Activated gamma-delta T cell treated with Interleukin-2 at 50 U/mL for 16 hours (primary cell): ENCODE measurements at places on chromosomes 16 and 17.

DNA sequence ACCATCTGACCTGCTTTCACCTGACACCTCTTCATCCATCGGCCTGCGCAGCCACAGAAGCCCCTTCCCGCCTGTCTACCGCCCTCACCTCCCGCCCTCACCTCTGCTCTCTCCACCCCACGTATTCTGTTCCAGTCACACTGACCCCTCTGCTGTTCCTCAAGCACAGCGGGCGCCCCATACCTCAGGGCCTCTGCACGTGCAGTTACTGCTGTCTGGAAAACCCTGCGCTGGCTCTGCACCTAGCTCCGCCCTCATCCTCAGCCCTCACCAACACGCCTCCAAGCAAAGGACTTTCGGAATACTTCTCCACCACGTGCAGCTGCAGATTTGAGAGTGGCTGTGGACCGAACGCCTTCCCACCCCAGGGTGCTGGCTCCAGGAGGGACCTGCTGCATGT is 24.6 kb upstream of the PABPN1L start:
- no peak for DNase-seq

DNA sequence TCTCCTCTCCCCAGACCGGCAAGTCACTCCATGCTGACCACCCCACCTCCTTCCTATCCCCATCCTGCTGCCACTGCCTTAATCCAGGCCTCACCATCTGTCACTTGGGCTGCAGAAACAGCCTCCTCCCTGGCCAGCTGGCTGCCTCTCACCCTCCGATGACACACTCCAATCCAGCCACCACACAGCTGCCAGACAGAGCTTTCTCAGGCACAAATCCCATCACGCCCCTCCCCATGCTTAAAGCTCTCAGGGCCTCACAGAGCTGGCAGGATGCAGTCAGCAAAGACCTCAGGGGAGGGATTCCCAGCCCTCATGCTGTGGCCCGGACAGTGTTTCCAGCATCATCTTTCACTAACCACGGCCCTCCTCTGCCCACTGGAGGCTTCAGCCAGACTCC is 13.7 kb downstream of the CAMKK1 start:
- DNase-seq, result no peak

DNA sequence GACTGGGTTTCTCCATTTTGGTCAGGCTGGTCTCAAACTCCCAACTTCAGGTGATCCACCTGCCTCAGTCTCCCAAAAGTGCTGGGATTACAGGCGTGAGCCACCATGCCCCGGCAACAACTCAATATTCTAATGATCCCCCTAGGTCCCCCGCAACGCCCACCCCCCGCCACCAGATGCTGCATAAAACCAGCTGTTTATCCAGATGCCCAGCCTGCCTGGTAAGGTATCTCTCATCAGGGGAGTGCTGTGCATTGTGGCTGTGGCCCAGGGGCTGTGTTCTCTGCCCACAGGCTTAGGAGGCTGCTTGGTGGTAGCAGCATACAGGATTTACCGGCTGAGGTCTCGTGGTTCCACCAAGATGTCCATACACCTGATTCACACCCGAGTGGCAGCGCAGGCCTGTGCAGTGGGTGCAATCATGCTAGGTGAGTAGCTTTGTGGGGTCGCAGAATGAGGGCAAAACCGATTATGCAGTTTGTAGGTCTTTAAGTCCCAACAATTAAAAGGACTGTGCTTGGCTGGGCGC is 1.3 kb downstream of the HIGD1B start:
- DNase-seq, result no peak

DNA sequence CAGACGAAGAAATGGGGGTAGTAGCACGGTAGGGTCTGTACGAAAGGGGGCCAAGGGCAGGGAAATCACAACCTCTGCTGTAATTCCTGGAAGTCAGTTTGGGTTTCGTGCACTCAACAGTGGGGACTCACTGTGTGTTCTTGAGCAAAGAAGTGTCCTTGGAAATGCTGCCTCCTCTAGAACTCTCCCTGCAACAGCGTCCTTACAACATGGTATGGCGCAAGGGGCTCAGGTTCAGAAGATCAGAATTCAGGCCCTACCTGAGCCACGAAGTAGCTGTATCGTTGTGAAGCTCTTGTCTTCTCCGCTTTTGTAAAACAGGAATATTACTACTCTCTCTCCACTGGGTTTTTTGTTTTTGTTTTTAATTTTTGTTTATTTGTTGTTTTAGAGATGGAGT is 106.2 kb upstream of the CLEC3A start:
- no peak for DNase-seq

DNA sequence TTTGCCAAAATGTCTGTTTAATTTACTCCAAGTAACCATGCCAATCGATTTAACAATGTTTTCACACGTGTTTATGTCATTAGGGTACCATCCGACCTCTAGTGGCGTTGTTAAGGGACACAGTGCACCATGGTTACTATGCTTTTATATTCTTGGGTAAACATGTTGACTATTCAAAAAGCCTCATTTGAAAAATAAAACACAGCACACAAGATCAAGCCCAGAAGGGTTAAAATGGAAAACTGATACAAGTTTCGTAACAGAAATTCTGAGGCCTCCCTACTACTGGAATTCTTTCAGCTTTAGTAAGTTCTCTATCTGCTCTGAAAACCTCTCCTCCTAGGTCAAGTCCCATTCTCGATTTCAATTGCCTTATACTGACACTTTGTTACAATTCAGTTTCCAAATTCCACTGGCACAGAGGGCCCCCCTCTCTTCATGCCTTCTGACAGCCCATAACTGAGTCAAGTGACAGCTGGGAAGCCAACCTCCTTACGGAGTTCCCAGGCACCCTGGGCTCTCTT is 2.1 kb downstream of the CFAP20 start:
- no peak for DNase-seq

GRCh38 chr16:11726008-11726407 is 16.6 kb downstream of the TXNDC11 start:
- no peak for DNase-seq

DNA sequence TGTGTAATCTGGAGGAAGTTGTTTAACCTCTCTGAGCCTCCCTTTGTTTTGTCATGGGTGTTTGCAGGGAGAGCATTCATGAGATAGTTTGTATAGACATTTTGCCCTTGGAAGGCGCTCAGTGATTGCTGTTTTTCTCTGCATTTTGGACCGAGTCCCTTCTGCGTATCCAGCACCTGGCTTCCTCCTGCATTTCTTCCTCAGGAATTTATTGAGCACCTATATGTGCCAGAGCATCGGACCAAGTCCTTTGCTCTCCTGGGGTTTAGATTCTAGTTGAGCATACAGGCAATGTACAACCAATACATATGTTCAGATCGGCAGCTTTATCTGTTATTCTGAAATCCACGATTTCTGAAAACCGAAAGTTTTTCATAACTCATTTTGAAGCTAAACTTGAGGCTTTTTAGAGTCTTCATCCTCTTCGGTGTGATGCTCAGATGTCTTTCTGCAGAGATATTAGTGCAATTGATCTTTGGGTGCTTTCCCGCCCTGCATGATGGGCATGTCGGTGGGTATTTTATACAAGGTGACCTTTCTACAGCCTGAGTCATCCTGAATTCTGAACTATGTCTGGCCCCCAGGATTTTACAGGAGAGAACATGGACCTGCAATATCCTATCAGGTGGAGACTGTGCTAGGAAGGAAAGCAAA is 4.1 kb downstream of the IL4R start:
- no peak for DNase-seq

- DNase-seq, result no peak
Measured at GRCh38 chr16:15933781-15934180, 15.6 kb upstream of the ABCC1 start.

DNA sequence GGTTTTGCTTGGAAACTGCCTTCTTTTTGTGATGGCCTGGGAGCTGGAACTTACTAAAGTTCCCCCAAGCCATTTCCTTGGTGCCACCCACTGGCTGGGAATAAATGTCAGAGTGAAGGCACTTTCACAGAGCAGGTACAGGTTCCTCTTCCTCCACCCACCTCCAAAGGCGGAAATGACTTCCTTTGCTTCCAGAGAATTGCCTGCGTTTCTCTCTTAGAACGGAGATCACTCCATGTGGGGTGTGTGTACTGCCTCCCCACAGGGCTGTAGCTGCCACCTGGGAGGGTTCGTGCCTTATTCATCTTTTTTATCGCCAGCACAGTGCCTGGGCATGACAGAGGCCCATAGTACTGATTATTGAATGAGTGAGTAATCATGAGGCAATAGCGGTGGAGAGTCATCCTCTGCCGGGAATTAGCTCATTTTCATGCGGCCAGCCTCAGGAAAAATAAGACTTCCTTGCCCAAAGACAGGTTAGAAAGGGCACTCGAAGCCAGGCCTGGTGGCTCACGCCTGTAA is 32.2 kb upstream of the HAS3 start:
- no peak for DNase-seq

- DNase-seq, result no peak
Measured at GRCh38 chr17:73638556-73638955, 5.7 kb downstream of the SDK2 start.

DNA sequence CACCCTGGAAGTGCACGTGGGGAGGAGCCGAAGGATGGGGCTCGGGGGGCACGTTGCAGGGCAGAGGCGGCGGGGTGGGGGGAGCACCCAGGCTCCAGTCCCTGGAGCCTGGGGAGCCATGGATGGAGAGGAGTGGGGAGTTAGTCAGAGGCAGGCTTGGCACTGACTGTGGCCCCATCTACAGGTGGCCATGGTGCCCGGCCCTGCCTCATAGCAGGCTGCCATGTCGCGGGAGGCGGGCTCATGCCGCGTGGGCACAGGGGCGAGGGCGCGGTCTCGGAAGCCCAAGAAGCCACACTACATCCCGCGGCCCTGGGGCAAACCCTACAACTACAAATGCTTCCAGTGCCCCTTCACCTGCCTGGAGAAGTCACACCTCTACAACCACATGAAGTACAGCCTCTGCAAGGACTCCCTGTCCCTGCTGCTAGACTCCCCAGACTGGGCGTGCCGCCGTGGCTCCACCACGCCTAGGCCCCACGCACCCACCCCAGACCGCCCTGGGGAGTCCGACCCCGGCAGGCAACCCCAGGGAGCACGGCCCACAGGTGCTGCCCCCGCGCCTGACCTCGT is 3.0 kb downstream of the PRR35 start:
- DNase-seq, result no peak

DNA sequence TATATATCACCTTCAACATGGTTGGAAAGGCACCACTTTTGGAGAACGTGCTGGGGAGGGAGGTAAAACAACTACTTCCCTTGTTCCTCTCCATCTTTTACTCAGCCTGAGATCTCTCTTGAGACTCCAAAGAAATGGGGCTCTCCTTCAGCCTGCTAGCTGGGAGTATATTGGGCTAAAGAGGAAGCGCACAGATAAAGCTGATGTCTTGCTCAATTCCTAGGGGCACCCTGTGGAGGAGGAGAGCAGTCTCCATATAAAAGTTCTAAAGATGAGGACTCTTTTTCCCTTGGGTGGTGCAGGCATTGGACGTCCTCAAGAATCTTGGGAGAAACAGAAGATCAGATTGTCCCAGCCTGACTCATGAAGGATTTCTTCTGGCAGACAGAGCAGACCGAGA is 4.6 kb upstream of the ETV4 start:
- DNase-seq, result no peak

- DNase-seq, result no peak
Measured at GRCh38 chr16:3977376-3977775, 96.9 kb upstream of the CREBBP start.

GRCh38 chr16:53084141-53084541 is 29.4 kb downstream of the CHD9 start:
- no peak for DNase-seq

DNA sequence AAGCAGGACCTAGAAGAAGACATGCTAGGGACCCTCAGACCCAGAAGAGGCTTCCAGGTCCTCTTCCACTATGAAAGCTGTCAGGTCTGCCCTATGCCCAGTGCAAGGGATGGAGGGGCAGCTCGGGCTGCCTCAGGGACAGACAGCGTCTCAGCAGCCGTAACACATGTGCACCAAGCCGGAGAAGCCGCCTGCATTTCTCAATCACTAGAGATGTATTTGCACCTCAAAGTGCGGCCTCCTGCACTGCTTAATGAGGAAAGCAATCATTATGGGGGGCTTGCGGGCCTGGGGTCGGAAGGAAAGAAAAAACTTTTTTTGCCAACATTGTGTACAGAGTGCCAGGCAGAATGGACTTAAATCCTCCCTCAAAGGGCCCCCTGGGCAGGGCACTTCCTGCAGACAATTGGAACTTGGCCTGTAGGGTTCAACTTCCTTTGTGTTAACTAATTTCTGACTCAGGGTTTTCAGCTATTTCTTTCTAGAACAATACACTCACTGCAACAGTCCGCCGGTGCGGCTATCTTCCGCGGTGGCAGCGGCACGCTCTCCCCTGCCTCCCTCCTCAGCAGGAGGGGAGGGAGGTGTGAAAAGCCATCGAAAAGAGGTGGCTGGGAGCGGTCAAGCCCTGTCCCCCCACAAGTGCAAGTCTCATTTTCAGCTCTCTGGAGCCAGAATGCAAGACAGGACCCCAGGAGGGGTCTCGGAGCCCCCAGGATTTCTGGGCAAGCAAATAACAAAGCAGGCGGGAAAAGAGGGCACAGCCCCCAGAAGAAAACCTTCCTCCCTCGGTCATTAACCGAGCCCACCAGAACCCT is 101.2 kb downstream of the ZNF423 start:
- DNase-seq, result no peak

GRCh38 chr17:66476014-66476413 is 173.6 kb downstream of the PRKCA start:
- no peak for DNase-seq

DNA sequence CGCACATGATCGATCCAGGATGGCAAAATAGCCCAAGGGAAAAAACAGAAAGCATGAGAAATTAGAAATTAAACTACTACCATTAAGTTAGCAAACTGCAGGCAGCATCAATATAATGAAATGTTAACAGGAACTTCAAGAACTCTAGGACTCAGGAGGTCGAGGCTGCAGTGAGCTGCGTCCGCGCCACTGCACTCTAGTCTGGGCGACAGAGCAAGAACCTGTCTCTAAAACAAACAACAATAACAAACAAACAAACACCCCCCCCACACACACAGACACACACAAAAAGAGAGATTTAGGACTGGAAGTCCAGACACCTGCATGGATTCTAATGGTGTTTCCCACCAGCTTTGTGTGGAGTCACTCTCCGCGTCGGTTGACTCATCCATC is 525 bp upstream of the SEPHS2 start:
- DNase-seq, result no peak

DNA sequence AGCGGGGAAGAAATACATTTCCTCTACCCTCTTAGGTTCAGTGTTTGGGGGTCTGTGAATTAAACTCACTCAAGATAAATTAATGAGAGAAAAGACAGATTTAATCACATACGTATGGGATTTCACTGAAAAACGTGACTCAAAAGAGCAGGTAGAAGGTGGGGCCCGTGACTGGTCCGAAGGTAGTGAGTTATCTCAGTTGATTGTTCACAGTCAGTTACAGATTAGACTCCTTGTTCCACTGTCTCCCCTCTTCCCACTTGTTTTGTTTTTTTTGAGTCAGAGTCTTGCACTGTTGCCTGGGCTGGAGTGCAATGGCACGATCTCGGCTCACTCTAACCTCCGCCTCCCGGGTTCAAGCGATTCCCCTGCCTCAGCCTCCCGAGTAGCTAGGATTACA is 301.2 kb downstream of the SEC14L1 start:
- DNase-seq, result no peak

- peak; percentile 75 for DNase-seq
Measured at GRCh38 chr17:77887464-77888241, 70.8 kb upstream of the TNRC6C start.
